ENCODE measurements at places on chromosomes 5 and 9.

GRCh38 chr9:113541019-113541900, 77.7 kb downstream of the RGS3 start:
- DNase-seq: no peak

- no peak for DNase-seq
These were observed 83.1 kb downstream of the MSX2 start for GRCh38 chr5:174807471-174807870.

DNA sequence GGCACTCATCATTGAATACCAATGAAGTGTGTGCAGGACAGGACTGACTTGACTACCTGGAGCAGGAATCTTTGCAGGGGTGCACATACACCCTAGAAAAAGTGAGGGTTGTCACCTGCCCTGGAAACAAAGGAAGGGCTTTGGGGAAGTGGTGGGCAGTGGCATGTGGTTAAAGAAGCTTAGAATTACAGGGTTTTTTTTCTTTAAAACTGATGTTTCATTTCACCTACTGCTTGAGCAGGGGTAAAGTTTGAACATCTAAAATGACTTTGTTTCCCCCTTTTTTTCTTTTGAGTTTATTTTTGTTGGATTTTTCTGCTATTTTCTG, 2.0 kb upstream of the KDM3B start:
- no peak for DNase-seq

- peak; percentile 26 for DNase-seq
These were observed 809 bp downstream of the TNIP1 start for GRCh38 chr5:151079838-151080612.

DNA sequence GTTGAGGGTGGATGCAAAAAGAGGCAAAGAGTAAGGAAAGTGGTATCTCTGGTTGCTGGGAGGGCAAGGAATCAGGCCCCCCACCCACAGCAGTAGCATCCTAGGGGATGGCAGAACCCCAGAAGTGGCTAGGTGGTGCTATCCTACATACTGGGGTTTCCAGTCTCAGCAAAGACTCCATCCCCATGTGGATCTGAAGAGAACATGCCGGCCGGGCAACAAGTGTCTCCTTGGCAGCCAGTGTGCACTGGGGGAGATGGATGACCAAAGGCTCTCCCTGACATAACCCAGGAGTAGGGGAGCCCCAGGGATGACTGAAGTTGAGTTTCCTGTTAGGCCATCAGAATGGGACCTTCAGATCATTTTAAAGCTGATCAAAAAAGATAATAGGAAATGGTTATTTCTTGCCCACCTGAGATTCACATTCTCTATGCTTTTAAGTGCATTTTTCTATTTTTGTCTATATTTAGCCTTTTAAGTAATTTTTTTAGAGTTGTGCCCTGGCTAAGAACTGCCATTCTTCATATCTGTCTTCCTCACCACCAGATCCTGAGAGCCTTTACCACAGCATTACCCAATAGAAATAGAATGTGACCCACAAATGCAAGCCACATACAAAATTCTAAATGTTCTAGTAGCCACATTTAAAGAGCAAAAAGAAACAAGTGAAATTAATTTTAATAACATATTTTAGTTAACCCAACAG, 78.7 kb upstream of the SMIM23 start:
- no peak for DNase-seq

GRCh38 chr5:110736753-110737152, 2.1 kb upstream of the SLC25A46 start:
- DNase-seq: no peak

GRCh38 chr5:66518753-66519152, 77.4 kb upstream of the MAST4 start:
- DNase-seq: no peak

DNA sequence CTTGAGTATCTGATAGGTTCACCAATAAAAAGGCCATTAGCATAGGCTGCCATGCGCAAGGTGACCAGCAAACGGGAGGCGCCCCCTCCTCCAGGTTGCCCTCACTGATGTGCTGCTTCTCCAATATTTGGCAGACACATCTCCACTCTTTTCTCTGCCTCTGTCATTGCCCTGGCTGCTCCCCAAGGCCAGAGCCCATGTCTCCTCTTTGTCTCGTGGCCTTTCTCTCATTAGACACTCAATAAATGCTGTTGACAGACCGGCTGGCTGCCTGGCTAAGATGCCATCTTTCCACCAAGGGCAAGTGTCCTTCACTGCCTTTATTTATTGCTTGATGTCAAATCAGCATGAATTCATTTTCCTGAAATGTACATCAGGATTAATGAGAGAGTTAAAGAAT, 404.0 kb upstream of the KIF2A start:
- no peak for DNase-seq

DNA sequence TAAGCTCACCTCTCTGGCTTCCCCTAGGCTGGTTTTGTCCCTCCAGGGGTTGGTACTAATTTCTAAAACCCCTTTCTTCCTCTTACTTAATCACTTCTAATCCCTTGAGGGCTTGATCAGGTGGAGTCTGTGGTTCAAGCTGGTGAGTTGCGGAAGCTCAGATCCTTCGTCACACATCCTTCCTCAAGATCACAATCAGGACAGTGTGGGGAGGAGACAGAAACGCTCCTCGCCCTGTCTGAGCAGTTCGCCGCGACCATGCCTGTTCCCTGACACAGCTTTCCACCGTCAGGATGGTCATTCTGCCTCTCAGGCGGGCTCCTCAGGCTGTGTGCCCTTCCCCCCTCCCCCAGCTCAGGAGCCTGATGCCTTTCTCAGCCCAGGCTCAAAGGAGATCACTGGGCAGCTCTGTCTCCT, 24.3 kb downstream of the CPLX2 start:
- no peak for DNase-seq

- DNase-seq: peak; percentile 90
These were observed 199.4 kb downstream of the MEF2C start for GRCh38 chr5:88683506-88684135.

DNA sequence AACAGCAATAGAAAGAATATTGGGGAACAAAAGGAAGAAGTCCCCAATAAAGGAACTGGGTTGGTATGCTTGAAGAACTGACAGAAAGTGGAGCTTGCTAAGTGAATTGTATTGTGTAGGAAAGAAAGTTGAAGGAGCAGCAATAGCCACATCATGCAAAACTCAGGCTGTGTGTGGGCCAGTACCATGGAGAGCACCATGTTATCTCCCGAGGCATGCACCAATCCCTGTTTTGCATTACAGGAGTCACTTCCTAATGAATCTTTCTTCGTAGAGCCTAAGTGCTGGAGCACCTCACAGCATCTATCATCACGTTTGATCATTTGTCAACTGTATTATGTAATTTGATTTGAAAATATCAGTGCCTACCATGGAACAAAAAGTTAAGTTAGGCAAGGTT, 137.7 kb upstream of the NMUR2 start:
- DNase-seq: no peak

DNA sequence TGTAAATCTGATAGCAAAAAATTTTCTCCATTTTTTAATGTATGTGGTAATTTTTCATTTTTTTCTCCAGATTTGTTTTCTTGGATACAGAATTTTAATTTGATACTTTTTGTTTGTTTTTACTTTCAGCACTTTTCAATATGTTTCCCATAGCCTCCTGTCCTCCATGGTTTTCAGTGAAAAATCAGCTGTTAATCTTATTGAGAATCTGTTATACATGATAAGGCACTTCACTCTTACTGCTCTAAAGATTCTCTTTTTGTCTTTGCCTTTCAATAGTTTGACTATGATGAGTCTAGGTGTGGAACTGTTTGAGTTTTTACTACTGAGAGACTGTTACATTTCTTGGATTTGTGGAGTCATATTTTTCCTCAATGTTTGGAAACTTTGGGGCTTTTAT, 455.7 kb upstream of the NUDT12 start:
- DNase-seq: no peak

DNA sequence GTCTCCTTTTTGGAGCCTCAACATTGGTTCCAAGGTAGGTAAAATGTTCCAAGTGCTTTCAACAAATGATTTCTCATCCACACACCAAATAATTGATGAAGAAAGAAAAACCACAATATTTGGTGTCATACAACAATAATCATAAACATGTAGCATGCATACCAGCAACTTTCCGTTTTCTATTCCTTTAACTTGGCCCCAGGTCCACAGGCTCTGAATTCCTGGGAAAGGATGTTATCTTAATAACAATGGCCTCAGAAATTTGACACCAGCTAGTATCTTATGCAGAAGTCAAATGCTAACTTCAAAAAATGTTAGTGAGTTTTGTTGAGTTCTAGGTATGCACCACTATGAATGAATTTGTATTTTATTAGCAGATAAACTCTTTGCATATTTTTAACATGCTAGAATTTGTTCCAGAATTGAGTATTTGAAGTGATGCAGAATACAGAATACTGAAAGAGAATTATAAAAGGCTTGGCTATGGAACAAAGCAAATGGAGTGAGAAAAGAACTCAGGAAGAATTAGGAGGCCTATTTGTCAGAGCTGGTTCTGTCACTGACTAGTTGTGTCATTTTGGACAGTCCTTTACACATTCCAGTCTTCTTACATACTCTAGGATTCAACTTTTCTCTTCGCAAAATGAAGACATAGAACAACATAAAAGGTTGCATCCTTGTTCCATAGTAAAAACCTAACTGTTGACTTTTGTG, 435.3 kb upstream of the TNC start:
- no peak for DNase-seq

GRCh38 chr5:155097995-155098394, 84.4 kb downstream of the KIF4B start:
- no peak for DNase-seq

GRCh38 chr9:121273064-121273775, 5.3 kb downstream of the GSN start:
- no peak for DNase-seq

Data from NCI-H1105 treated with DMSO at 0.1 percent for 48 hours (cell line).